ENCODE measurements at places on chromosomes 1 and 21.

DNA sequence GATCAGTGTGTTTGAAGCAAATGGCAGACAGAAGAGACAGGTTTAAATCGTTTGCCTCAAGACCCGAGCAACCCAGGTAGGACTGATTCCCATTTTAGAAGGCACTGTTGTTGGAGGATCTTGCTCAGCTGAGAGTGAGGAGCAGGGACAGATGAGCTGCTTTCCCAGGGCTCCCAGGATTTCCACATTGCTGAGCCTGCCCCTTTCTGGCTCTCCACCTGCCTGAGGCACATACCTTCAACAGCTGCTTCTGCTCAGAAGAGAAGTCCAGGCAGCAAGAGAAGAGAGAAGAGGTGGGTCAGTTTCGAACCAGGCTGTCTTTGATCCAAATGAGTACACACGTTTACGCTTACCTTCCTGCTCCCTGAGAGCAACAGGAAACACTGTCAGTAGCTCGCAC is 5.7 kb downstream of the TNNT2 start:
- no peak for DNase-seq

- no peak for DNase-seq
These were observed 90.5 kb downstream of the CASZ1 start for GRCh38 chr1:10705953-10706352.

DNA sequence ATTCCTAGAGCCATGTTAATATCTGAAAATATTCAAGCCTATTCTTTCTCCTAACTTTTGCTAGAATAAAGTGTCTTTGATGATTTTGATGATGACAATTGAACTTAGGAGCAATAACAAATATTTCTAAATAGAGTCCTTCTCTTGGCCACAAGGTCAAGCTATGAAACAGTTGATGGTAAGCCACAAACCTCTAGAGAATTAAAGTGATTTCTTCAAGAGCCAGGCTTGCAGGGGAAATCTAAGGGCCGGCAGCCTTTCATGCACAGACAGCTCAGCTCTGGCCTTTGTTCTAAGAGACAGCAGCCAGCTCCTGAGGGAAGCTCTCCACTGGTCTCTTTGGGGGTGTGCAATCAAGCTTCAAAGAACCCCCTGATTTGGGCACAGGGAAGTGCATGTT is 59.0 kb downstream of the SUSD4 start:
- DNase-seq = no peak

GRCh38 chr1:197998110-197998509 is 80.9 kb downstream of the LHX9 start:
- DNase-seq = peak; percentile 32

- DNase-seq = no peak
These were observed 19.0 kb downstream of the CFAP74 start for GRCh38 chr1:1984560-1985070.

DNA sequence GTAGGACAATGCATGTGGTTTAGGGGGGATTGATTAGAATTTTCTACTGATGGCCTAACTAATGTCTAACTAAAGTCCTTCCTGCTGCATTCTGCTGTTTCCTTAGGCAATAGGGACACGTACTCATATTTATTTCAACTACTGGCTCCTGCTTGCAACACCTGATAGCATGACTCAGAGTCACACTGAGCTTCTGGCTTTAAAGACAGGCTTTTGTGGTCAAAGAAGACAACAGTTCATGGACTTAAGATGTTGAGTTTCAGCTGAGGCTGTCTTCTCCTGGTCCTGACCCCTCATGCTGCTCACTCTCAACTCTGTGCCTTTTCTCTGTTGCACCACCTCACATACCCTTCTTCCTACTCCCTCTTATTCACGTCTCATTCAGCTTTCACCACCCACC is 29.1 kb upstream of the TRABD2B start:
- peak; percentile 28 for DNase-seq

DNA sequence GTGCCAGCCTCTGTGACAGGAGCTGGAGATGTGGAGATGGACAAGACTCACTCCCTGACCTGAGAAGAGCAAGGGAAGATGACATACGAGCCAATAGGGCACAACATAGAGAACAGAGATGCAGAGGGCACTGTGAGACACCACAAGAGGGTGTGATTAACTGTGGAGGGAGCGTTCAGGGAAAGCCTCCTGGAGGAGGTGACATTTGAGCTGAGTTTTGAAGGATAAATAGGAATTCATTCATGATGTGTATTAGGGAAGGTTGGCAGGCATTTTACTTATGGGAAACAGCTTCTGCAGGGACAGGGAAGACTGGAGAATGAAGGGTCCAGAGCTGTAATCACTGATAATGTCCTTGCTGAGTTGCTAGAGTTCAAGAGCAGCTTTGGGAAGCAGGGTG is 25.0 kb upstream of the TENT5C start:
- no peak for DNase-seq

GRCh38 chr1:2914702-2915101 is 106.6 kb upstream of the ACTRT2 start:
- DNase-seq = peak; percentile 12

DNA sequence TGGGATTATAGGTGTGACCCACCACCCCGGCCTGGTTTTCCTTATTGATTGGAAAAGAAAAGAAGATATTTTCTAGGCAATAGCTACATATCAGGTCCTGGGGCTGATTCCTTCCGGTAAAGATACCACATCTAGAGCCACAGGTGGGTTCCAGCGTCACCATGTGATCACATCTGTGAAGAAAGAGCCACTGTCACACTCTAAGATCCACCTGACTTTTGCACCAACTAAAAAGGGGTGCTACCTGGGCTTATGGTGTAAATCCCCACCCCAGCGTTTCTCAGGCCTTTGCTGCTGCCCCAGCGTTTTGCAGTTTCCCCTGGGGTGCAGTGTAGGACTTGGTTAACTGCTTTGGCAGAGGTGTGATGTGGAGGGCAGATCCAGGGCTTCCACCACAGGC is 22.3 kb upstream of the PDE9A start:
- no peak for DNase-seq
